ENCODE measurements at places on chromosomes 1 and 21.

DNA sequence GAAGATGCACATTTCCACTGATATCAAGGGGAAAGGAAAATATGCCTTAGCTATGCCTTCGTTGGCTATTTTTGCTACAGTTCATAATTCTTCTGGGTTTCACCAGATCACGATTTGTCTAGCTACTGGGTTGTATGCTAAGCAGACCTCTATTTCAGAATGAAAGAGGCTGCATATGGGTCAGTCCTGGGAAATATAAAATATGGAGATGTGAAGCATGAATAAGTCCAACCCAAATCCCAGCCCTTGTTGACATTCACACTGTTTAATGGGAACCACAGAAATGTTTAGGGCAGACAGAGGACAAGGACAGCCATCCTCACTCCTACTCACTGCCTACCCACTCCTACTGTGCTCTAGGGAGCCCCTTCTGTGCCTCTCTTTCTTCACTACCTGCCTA is 343.2 kb upstream of the CAMK1G start:
- no peak for DNase-seq

DNA sequence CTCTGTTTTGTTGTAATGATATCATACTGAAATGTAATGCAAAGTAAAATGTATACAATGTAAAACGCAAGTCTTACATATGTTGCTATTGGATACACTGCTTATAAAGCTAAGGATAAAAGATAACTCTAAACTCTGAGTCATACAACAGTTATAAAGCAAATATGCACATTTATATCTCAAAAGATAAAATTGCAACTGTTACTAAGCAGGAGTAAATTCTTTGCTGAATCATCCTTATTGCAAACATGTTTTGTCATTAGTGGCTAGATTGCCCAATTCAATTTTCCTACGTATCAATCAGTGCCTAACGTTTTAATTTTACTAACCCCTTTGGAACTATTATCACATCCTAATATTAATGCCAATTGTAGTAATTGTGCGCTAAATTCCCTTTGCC is 762.9 kb downstream of the LTN1 start:
- DNase-seq, result no peak

DNA sequence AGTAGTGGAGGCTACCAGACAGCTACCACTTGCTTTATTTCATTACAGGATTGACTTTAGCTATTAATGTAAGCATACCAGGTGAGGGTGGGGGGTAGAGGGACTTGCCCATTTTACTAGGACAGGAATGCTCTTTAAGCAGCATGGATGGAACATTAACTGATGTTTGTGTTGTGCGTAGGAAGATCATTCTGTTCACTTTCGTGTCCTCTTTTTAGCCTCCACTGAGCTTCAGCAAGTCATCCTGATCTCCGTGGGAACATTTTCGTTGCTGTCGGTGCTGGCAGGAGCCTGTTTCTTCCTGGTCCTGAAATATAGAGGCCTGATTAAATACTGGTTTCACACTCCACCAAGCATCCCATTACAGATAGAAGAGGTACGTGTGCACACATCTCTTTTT is 29.3 kb downstream of the IFNGR2 start:
- DNase-seq, result no peak

DNA sequence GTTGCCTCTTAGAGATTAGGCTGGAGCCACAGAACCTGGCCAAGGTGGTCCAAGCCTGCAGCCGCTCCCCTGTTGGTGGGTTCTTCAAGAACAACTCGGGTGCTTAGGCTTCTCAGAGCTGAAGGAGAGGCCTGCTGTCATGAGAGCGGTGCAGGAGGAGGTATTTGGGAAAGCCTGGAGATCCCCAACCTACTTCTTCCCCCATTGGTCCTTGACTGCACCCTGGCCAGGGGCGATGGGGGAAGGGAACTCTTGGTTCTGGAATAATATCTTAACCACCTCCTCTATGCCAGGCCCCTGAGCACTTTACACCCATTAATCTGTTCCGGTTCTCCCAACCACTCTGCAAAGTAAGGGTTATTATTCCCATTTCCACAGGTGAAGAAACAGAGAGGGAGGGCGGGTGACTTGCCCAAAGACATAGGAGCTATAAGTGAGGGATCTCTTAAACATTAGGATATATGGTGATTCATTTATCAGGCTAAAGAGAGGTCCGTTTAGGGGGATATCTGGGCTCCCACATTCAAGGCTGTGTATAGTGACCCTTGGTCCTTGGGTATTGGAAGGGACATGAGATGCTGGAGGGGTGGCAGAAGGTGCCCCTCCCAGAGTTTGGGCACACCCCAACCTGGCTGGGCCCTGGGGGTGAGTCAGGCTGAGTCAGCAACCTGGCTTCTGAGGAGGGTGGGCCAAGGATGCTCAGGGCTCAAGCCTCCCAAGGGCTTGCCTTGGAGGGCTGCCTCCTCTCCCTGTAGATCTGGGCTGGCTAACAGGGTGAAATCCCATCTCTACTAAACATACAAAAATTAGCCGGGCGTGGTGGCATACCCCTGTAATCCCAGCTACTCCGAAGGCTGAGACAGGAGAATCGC is 5.2 kb downstream of the TRNP1 start:
- no peak for DNase-seq

DNA sequence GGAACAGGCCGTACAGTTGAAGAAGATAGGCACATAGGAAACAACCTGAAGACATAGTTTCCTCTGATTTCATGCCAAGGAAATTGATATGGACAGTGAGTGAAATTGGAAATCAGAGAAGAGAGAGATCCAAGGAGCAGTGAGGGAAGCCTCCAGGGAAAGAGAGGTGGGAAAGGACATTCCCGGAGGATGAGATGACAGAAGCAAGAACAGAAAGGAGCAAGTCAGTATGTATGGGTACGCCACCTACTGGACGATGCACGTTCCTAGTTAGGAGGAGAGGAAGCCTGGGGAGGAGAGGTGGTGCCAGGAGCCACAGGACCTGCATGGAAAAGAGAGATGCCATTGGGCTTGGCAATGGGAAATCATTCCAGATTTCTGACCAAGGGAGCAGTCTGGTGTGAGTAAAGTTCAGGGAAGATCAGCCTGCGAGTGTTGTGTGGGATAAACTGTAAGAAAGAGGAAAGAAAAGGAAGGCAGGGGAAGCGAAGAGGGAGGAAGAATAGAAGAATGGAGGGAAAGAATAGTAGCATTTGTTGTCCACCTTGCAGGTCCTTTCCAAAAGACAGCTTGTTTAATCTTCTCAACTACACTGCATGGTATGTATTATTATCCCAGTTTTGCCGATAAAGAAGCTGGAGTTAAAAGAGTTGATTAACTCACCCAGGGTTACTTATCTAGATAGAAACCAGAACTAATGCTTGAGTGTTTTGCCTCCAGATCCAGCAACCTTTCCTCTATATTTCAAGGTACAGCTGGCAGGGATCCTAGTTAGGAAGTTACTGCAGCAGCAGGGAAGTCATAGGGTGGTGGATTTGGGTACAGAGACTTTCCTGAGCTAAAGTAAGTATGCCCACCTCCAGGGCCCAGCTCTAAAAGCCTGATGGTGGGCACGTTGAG is 27.4 kb downstream of the C1orf116 start:
- DNase-seq, result peak; percentile 30

DNA sequence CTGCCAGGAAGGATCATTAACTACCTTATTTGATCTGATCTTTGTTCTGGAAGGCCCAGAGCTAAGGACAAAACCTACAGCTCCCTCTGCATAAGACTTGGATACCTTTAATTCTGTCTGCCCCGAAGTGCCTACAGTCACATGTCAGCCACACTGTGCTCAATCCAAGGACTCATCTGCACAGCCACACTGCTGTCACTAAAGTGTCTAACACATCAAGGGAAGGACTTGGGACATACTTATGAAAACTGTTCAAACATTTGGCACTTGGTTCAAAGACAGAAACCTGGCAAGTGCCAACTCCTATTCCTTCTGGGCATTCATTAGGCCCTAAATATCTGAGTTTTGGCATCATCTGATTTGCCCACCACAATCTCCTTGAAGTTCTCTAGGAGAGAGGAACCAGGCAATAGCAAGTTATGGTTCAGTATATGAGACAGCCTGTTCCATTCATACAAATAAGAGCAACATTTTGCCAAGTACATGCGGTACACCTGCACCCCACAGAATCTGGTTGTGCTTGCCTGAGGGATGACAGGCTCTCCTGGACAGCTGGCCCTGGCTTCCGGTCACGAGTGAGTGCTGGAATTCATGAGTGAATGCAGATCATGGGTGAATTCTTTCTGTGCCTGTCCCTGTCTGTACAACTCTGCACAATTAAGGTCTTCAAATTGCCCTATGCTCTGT is 105.9 kb downstream of the KCNK1 start:
- DNase-seq, result no peak

- peak; percentile 71 for DNase-seq
Observed at GRCh38 chr1:22416555-22417454, 34.8 kb upstream of the ZBTB40 start.

DNA sequence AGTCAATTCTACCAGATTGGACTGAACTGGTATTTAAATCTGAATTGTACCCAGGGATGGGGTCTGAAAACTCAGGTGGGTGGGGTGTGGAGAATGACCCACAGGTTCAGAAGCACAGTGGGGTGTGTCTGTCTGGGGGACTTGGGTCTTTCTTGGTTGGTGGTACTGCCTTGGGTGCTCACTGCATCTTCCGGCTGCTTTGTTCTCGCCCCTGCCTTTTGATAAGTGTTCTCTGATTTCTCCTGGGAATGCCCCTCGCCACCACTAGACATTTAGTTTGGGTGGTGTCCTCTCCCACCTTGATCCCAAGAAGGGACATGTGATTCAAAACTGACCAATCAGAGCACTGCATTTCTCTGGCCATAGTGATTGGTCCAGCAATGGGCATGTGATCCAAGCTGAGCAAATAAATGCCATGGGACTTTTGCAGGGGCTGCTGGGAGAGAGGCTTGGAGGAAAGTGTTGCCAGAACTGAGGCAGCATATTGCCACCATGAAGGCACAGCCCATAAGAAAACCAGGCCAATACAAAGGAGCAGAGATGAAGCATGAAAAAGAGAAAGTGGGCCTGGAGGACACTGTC is 270.5 kb downstream of the NPHP4 start:
- DNase-seq, result no peak

GRCh38 chr21:45376459-45377324 is 28.3 kb upstream of the COL18A1 start:
- no peak for DNase-seq

DNA sequence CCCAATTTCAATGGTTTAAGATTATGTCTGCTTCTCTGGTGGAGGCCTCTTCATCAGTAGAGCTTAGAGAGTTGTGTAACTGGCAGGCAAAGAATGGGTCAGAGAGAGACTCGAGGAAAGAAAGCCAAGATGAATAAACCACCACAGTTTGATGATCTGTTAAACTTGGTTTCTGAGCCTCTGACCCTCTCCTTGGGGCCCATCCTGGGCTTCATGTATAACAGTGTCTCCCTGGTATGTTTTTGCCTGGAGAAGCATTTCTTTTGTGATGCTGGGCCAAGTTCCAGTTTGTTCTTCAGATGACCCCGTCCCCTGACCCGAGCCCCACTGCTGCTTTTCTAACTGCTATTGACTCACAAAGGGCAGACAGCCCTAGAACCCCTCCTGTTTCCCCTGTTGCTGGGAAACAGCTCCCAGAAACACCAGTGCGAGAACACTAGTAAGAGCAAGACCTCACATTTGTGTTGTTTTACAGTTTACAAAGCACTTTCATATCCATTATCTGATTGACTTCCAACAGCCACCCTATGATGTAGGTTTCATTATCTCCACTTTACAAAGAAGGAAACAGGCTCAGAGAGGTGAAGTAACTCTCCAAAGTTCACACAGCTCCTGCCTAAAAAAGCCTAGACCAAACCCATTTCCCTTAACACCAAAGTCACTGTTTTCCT is 9.0 kb downstream of the CD2 start:
- peak; percentile 94 for DNase-seq

DNA sequence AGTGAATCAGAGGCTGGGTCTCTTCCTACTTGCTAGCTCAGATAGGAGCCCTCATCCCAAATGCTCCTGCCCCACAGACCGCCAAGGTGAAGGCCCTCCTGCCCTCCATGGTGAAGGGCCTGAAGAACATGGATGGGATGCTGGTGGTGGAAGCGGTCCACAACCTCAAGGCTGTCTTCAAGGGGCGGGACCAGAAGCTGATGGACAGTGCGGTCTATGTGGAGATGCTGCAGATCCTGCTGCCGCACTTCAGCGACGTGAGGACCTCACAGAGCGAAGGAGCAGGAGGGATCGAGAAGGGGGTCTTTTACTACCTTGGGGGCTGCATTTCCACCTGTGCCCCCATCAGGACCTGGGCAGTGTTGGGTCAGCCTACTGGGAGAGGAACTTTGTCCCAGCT is 14.6 kb upstream of the TTC4 start:
- DNase-seq, result no peak

DNA sequence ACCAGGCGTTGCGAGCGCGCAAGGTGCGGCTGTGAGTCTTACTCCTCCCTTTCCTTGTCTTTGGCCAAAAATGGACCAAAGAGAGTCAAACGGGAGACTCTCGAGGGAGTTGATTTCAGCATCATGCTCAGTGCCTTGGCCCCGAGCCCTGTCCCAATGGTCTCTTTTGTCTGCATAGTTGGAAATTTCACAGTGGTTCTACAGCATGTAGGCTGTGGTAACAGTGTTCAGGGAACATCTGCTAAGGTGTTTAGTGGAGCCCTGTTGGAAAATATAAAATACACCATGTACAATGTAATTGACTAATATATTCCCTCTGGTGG is 2.7 kb downstream of the CACNA1E start:
- DNase-seq, result no peak

- peak; percentile 58 for DNase-seq
Observed at GRCh38 chr1:112618114-112618720, 724 bp downstream of the ST7L start.

GRCh38 chr1:25072461-25072860 is 142.4 kb upstream of the RUNX3 start:
- DNase-seq, result no peak

DNA sequence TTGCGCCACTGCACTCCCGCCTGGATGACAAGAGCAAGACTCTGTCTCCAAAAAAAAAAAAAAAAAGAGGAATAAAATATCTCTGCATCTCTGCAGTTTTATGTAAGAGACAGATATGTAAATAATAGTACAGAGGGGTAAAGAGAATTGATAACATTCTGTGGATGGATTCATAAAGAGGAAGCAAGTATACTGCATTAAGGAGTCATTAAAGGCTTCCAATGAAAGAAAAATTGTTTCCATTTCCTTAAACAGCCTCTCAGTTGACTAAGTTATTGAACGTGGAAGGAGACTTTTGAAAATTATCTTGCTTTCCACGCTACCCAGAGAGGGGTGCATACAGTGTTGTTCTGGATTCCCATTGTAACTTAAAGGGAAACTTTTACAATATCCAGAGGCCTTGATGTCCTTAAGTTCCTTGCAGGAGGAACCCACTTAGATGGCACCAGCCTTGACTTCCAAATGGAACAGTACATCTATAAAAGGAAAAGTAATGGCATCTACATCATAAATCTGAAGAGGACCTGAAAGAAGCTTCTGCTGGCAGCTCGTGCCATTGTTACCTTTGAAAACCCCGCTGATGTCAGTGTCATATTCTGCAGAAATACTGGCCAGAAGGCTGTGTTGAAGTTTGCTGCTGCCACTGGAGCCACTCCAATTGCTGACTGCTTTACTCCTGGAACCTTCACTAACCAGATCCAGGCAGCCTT is 13.8 kb downstream of the CEP350 start:
- DNase-seq, result no peak

DNA sequence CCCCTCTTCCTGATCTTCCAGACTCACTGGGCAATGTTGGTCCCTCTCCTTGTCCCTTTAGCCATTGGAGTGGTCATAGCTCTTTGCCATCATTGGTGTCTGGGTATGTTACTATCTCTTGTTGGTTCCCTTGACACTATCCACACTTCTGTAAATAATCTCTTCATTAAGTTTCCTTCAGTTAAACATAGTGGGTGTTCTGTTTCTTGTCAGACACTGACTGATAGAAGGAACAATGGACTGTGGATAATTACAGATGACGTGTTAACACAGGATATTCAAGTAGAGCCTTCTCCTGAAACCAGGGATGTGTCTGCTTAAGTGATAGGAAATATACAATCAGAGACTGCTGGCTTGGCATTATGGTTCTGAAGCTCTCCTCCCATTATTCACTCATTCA is 458.3 kb upstream of the USP24 start:
- no peak for DNase-seq
